ENCODE measurements at places on chromosomes 1 and 21.

DNA sequence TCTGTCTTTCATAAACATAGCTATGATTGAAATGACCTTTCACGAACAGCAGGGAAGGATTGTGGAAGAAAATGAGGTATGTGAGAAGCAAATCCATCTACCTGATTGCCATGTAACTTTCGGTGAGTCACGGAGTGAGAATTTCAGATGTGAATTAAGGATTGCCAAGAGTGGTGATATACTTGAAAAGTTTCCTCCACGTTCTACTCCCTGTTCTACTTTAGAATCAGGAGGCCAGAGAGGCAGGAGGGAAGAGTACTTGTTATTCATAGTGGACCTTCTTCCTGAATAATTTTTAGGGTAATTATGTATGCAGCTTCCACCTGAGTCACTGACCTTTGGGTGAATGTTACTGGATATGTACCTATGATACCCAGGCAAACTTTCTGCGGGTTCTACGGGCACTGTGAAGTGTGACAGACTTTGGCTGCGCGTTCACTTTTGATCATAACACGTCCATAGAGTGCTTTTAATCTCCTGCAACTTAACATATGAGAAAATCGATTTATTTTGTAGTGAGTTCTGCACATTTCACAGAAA is 2.6 kb upstream of the KCNE1 start:
- no peak for DNase-seq

GRCh38 chr1:241401156-241401555 is 44.2 kb upstream of the RGS7 start:
- no peak for DNase-seq

DNA sequence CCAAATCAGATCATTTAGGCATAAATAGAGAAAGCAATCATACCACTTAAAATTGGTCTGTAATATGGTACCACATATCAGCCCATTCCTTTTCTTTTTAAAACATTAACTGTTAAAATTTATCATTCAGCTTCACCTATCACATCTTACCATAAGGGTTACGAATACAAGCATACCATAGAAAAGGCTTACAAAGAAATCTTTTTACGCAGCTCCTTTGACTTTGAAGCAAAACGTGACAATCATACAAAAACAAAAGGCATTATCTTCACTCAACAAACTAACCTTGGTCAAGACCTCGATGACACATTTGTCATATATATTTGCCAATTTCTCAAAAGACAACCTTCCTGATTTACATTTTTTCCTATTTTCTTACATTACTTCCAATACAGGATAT is 169.0 kb downstream of the SMYD3 start:
- DNase-seq, result no peak

DNA sequence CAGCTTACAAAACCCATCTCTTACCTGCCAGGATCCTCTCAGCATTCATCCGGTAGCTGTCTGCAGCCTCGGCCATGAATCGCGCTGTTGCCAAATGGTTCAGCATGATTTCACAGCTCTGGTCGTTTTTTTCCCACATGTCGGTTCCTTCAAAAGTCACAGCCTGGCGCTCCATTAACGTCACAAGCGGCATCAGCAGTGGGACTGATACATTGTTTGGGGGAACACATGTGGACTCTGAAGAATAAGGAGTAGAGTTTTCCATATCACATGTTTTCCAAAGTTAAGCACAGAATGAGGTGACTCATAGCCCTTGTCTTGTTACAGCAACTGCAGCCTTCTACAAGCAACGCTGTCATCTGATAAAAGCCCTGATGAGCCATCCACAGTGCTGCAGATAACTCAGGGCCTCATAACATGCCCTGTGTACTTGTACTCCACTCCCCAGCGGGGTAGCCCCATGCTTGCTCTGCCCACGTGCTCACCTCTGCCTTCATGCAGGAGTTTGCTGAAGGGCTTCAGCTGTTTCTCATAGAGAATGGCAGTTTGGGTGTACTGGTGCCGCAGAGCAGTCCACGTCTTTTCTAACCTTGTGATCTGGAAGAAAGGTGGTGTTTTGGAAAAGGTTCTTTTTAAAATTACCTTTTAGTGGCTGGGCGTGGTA is 114.2 kb downstream of the BCAR3 start:
- DNase-seq, result no peak

Data from glomerular endothelial cell (primary cell).